ENCODE measurements at places on chromosomes 2 and 18.

GRCh38 chr2:167388497-167388896, 500.2 kb downstream of the XIRP2 start:
- no peak for DNase-seq

- no peak for DNase-seq
Observed at GRCh38 chr2:73069855-73070642, 1.5 kb downstream of the SFXN5 start.

DNA sequence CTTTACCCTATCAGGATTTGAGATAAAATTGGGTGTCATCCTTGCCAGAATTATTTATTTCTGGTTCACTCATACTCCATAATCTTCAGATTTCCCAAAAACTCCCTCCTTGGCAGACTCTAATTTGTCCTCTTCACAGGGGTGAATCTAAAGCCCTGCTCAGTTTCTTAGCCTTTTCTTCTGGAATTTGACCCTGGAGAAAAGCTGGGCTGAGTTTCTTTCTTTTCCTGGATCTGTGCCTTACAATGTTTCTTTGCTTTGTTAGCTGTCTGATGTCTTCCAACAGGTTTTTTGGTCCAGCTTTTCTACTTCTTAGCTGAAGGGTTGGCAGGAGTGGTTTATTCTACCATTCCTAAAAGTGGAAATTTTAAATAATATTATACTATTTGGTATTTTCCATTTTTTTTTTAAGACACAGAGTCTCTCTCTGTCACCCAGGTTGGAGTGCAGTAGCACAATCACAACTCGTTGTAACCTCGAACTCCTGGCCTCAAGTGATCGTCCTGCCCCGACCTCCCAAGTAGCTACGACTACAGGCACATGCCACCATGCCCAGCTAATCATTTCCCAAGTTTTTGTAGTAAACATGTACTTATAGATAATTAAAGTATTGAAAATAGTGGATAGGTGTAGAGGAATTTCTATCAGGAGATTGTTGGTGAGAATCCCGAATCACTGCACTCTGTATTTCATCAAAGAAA, 138.4 kb upstream of the TWIST2 start:
- no peak for DNase-seq

DNA sequence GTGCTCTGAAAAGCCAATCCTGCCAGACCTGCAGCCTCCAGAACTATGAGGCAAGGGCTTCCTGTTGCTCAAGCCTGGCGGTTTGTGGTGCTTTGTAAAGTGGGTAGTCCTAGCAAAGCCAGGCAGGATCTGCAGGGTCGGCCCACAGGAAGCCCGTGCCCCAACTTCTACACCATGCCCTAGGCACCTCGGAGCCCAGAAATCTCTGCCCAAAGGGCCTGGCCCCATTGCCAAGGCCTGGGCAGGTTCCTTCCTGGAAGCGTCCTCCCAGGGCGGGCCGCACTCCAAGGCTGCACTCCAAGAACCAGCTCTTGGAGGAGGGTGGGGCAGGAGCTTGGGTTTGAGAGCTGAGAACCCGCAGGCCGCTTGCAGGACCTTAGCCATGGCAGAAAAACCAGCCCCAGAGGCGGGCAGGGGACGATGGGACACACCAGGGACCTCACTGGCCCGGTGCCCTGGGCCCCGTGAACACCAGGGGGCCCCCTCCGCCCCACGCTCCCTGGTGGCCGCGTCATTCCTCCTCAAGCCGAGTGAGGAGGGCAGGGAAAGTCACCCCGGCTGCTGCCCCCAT, 37.2 kb upstream of the ID2 start:
- DNase-seq: no peak

- DNase-seq: no peak
Observed at GRCh38 chr18:64714086-64714485, 565.2 kb upstream of the LINC00305 start.

- no peak for DNase-seq
Observed at GRCh38 chr2:60216452-60216995, 336.9 kb downstream of the BCL11A start.

- DNase-seq: no peak
Observed at GRCh38 chr2:47488870-47489584, 86.1 kb downstream of the MSH2 start.

GRCh38 chr18:29146068-29146467, 969.1 kb upstream of the CDH2 start:
- no peak for DNase-seq

DNA sequence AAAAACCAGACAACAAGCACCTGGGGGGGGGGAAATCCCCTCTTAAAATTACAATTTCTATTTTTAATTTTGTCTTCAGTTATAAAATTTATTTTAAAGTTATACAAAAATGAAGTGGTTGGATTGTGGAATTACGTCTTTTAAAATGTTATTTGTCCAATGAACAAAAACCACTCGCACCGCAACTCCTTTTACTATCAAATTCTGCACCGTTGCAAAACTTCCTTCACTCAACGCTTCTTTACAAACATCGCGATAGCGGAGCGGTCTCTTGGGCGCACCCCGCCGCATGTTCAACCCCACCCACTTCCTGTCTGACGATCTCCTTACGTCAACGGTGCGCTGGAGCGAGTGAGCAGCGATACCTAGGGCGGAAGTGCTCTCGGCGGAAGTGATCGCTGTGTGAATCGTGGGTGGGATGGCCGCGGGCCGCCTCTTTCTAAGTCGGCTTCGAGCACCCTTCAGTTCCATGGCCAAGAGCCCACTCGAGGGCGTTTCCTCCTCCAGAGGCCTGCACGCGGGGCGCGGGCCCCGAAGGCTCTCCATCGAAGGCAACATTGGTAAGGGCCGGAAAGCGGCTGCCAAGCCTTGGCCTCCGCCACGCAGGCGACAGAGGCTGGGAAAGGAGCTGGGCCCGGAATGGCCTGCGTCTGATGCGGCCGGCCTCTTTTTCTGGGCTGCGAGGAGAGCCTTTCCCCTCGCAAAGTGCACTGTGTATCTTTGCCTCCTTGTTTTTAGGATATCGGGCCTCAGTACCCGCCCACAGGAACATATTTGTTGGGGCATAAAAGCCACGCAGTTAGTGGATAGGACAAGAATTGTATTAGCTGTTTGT, at the start of gene DGUOK:
TSS of gene DGUOK (plus strand) at position 388 of the 835 bp plus-strand sequence. CDS start at position 419, 31 bp downstream.
- peak; percentile 53 for DNase-seq

GRCh38 chr2:156884216-156884615, 373.3 kb upstream of the GALNT5 start:
- DNase-seq: no peak

- DNase-seq: no peak
Observed at GRCh38 chr18:4908328-4908727, 288.7 kb downstream of the AKAIN1 start.

- DNase-seq: no peak
Observed at GRCh38 chr2:134513465-134513804, 205.4 kb downstream of the TMEM163 start.

DNA sequence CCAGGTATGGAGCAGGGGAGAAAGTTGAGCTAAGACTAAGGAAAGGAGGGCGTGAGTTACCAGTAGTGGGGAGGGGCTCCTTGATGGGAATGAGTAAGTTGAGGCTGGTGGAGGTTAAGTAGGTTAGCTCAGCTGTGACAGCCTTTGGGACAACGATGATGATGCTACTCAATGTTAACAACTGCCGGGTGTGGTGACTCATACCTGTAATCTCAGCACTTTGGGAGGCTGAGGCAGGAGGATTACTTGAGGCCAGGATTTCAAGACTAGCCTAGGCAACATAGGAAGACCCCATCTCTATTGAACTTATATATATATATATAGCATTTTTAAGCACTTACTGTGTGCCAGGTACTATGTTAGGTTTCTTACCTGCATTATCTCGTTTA, 48.4 kb downstream of the HK2 start:
- DNase-seq: no peak

GRCh38 chr2:237968048-237968862, 1.4 kb downstream of the UBE2F start:
- no peak for DNase-seq

DNA sequence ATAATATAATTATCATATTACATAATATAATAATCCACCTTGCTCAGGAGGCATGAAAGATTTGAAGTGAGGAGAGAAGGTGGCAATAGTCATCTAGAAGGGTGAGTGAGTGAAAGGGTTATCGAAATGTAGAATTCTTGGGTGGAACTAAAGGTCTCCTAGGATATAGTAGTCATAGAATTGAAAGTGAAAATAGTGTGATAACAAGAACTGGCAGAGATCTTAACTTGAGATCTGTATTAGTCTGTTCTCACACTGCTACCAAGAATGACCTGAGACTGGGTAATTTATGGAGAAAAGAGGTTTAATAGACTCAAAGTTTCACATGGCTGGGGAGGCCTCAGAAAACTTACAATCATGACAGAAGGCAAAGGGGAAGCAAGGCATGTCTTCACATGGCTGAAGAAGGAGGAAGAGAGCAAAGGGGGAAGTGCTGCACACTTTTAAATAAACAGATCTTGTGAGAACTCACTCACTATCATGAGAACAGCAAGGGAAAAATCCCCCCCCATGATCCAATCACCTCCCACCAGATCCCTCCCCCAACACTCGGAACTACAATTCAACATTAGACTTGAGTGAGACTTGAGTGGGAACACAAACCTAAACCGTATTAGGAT, 351.5 kb downstream of the NR4A2 start:
- no peak for DNase-seq

GRCh38 chr18:78635093-78635800, 344.4 kb upstream of the SALL3 start:
- no peak for DNase-seq

GRCh38 chr18:35861367-35862118, 110.9 kb upstream of the RMP24 start:
- DNase-seq: no peak

GRCh38 chr2:63057249-63058143, 6.9 kb downstream of the OTX1 start:
- DNase-seq: no peak

GRCh38 chr2:24592441-24593100, 101.5 kb downstream of the NCOA1 start:
- no peak for DNase-seq

- no peak for DNase-seq
Observed at GRCh38 chr2:71925268-71926088, 222.2 kb downstream of the CYP26B1 start.

- no peak for DNase-seq
Observed at GRCh38 chr18:39960550-39960949, 1994.5 kb upstream of the PIK3C3 start.

GRCh38 chr18:55778788-55779690, 191.0 kb upstream of the TCF4 start:
- DNase-seq: no peak

- DNase-seq: no peak
Observed at GRCh38 chr2:166246901-166247300, 119.1 kb upstream of the SCN1A start.

- no peak for DNase-seq
Observed at GRCh38 chr18:59140302-59140885, 710 bp downstream of the SEC11C start.

DNA sequence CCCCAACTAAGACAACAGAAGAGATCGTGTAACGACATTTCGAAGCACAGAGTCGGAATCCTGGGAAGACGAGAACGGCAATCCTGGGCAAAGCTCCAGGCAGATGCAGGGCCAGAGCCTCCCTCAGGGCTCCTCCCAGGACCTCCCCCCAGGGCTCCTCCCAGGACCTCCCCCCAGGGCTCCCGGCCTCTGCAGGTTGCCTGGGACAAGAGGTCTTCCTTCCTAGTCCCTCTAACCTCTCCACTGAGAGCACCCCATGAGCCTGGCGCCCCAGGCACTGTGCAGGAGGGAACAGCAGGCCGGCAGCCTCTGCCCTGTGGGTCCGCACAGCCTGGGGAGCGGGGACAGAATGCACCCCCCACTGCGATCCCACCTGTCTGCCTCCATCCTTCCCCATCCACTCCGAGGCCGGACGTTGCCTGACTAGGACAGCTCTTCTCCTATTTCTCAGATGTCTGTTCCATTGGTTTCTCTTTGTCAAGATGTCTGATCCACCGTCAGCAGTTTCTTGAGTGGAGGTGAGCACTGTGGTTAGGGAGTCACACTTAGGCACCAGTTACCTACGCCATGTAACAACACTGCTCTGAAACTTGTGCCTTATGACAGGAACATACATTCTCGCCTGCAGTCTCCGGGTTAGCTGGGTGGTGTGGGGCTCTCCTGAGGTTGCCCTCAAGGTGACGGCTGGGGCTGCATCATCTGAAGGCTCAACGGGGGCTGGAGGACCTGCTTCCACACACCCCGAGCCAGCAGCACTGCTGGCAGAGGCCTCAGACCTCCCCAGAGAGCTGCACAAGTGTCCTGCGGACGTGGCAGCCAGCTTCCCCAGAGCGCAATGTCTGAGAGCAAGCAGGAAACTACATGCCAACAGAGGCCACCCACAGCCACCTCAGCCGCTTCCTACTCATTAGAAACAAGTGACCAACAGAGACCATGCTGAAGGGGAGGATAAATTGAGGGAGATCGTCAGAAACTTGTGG, 28.9 kb downstream of the ADI1 start:
- no peak for DNase-seq

- DNase-seq: no peak
Observed at GRCh38 chr2:43055086-43055912, 171.1 kb downstream of the ZFP36L2 start.

- no peak for DNase-seq
Observed at GRCh38 chr2:101837354-101837753, 139.8 kb downstream of the MAP4K4 start.

- no peak for DNase-seq
Observed at GRCh38 chr18:6901286-6901926, 171.9 kb downstream of the ARHGAP28 start.

DNA sequence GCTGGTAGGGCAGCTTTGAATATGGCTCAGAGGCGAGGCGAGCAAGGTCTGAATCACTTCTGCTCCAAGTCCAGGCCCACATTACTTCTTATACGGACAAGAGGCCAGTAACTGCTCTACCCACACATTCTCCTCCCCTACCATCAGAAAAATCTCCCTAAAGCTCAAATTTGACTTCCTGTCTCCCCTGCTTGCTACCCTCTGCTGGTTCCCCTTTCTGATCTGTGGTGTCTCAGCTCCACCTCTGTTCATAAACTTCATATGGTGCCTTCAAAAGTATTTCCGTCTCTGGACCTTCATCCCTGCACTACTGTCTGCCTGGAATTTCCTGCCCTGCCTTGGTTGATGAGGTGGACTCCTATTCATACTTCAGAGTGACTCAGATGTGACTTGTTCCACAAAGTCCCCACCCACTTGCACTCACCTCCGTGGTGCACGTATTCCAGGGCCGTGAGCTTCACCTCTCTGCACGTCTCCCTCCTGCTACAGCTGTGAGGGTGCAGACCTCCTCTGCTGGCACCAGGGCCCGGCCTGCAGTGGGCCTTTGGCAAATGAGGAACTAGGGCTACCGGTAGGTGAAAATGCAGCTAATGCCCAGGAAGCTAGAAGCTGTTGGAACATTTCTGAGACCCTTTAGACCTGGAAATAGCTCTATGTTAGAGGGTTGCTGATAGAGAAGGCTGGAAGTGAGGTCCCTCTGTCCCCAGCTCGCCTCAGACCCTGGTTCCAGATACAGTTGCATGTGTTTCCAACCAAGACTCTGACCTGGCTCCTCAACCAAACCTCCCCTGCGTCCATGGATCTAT, 24.6 kb upstream of the KCMF1 start:
- DNase-seq: no peak

GRCh38 chr2:30277582-30277981, 46.2 kb downstream of the LBH start:
- DNase-seq: no peak

DNA sequence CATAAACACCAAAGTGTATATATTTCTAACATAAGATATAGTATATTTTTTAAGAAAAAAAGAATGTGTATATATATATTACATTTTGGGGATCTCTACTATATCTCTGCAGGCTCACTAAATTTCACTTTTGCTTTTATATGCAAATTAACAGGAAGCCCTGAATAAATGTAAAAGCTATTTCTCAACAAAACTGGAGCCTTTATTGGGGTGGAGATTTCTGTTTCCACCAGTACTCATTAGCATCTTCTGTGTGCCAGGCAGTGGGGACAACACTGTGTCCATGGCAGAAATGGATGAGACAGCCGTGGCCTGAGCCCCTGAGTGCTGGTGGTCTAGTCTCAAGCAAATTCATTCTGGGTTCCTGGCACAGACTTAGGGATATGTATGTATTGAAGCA, 41.3 kb downstream of the C18orf63 start:
- DNase-seq: no peak
